ENCODE measurements at places on chromosomes 11 and 22.

- no peak for DNase-seq
Observed at GRCh38 chr22:38901111-38901641, 29.2 kb upstream of the CBX6 start.

DNA sequence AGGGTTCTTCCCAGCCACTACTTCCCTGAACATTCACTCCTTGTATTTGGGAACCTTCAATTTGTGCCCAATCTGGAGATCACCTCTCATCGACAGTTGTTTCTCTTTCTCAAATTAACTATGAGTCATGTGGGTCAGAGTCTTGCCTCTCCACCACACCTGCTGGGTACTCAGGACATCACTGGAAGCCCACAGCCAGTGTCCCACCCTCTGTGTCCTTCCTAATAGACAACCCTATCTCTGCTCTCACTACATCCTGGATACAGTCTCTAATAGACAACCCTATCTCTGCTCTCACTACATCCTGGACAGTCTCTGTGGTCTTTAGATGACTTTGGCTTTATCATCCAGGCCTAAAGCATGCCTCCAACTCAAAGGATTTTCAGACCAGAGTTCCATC is 70.1 kb downstream of the ARL14EP start:
- DNase-seq: no peak

GRCh38 chr11:125301346-125301745 is 136.8 kb downstream of the PKNOX2 start:
- no peak for DNase-seq

- DNase-seq: no peak
Observed at GRCh38 chr11:104136861-104137260, 27.1 kb downstream of the PDGFD start.

DNA sequence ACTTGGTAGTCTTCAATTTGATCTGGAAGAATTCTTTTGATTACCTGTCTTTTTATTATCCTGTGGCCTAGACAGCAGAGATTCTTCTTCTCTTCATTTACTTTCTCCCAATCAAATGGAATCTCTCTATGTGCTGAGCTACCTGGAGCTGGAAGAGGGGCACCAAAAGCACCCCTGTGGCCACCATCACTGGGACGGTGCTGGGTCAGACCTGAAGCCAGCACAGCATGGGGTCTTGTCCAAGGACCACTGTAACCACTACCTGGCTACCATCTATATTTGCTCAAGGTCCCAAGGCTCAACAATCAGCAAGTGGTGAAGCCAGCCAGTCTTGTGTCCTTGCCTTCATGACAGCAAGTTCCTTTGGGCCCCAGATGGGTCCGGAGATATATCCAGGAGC is 186.6 kb downstream of the JRKL start:
- no peak for DNase-seq

- no peak for DNase-seq
Observed at GRCh38 chr11:130859886-130860285, 56.4 kb downstream of the SNX19 start.

GRCh38 chr11:46560300-46560991 is 33.4 kb downstream of the AMBRA1 start:
- DNase-seq: no peak

GRCh38 chr11:71454470-71455113 is 1.6 kb downstream of the NADSYN1 start:
- no peak for DNase-seq

DNA sequence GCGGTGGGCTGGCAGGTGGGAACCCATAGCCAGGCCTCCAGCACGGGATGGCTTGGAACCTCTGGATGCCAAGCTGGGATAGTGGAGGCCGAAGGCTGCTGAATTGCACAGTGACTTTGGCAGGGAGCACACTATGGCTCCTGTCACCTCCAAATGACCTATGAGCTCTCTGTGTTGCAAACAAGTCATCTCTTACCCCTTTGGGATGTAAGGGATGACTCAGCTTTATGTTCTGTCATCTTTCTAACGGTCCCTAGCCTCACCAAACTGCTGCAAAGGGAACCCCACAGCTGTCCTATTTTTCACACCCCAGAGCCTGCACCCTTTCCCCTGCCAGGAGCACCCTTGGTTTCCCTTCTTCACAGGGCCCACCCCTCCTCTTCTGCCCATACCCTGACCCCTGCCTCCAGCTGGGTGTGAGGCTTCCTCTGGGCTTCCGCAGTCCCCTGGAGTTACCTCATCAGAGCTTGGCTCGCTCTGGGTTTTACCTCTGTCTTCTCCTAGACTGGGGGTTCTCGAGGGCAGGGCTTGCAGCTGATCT is 2.7 kb upstream of the SCUBE1 start:
- no peak for DNase-seq

DNA sequence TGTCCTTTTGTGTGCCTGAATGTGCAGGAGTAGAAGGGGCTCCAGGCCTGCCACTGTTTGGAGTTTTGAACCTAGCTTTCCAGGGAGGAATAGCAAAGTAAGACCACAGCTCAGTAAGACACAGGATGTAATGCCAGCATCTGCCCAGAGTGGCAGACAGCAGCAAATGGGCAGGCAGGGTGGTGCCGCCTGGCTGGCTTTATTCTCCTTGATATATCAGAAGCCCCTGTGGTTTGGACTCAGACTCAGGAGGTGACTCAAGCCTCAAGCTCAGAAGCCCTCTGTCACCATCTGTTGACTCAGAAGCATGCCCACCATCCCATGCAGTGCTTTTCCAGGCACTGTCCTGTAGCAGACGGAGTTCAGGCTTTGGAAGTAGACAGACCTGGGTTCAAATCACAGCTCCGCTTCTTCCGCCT is 72.7 kb upstream of the TTC12 start:
- DNase-seq: no peak

GRCh38 chr22:30945653-30946052 is 22.9 kb downstream of the MORC2 start:
- no peak for DNase-seq

DNA sequence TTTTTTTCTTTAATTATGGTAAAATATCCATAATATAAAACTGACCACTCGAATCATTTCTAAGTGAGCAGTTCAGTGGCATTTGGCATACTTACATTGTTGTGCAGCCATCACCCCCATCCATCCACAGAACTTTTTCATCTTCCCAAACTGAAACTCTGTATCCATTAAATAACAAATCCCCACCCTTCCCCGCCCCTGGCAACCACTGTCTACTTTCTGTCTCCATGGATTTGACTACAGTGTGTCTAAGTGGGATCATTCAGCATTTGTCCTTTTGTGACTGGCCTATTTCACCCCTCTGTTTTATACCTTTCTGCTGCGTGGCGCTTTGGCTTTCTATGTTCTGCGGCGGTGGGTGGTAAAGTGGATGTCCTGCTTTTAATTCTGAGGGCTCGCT is 49.1 kb downstream of the RTN4R start:
- DNase-seq: no peak

DNA sequence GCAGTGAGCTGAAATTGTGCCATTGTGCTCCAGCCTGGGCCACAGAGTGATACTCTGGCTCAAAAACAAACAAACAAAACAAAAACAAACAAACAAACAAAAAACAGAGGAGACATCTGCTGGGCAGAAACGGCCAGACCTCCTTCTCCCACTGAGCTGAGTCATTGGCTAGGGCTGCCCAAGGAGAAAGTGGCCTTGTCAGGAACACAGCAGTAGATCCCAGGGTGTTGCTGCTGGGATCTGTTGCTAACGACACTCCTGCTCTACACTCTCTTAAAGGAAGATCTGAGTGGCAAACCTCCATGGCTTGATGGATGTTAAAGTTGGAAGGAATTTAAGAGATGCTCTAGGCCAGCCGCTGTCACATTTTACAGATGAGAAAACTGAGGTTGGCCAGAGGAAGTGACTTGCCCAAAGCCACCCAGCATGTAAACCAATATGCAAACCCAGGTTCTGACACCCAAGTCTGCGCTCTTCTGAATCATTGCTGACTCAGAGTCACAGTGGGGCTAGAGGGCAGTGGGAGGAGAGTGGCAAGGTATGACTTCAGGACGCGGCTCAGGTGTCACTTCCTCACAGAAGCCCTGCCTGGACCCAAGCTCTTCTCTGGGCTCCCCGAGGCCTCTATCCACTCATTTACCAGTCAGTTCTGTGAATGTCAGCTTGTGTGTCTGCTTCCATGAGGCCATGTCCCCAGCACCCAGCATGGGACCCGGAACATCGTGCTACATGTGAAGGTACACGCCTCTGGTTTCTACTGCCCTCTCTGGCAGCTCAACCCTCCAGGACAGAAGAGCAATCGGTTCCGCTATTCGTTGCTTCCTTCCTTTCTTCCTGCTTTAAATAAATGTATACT is 11.3 kb upstream of the GDPD5 start:
- DNase-seq: no peak

DNA sequence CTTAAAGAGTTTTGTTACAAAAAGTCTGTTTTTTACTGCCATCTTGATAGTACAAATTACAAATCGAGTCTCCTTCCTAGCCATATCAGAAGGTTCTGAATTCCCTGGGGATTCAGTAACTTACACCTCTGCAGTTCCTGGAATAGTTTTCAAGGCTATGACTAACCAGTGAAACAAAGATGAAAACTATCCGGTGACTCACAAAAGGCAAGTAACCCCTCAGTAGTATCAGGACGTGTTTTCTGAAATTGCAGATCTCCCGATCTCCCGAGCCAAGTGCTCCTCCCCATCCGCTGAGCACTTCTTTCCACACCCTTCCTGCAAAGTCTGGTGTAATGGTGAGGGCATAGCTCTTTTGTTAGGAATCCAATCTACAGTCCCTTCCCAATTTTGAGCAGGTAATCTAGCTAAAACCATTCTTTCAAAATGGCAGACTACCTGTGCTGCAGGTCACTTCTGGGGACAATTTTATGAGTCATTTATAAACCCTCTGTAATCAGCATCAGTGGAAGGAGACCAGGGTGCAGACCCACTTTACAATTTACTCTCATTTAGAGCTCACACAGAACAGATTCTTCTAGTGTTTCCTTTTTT is 7.7 kb downstream of the E2F8 start:
- no peak for DNase-seq

- no peak for DNase-seq
Observed at GRCh38 chr11:59520741-59521140, 9.4 kb downstream of the OR4D9 start.

GRCh38 chr22:23245045-23245798 is 64.9 kb downstream of the BCR start:
- DNase-seq: no peak

DNA sequence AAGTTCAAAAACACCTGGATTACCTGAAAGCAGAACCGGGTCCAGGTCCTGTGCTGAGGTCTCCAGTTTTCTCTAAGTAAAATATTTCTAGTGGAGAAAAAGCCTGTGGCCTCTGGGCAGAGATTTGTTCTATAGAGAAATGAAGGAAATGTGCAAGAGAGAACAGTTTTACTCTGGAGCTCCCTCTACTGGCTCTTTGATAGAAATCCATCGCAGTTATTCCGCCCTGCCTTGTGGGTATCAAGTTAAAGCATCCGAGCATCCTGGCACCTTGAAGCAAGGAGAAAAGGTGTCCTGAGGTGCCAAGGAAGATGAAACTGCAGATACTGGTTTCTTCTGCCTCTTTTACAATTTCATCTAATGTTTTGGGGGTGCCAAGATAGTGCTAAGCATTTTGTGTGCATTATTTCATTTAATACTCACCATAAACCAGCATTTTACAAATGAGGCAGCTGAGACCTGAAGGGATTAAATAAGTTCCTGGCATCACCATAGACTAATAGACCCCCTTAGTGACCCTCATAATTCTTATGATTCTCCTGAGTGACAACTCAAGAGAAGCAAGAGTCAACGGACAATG is 113.1 kb upstream of the HSD17B12 start:
- DNase-seq: no peak

All from left forelimb (tissue), 1 donor.